RWPE2 (cell line): ENCODE measurements at places on chromosomes 2 and 18.

DNA sequence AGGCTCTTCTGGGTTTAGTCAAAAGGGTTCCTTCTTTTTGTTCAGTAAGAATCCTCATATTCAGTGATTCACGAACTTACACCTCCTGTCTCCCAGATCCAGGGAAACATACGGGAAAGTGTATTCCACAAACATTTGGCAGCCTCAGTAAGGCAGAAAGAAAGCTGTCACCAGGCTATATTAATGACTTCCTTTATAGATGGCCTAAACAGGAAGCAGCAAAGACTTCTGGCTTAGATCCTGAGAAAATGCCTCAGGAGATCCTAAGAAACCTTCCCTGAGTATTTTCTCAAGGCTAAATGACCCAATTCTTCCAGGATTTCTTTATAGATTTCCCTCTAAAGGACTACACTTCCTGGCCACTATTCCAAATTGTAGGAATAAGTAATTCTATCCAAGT lies 1995.5 kb upstream of the CELF4 start:
- DNase-seq, result no peak

GRCh38 chr2:236507393-236508085 lies 62.1 kb upstream of the ACKR3 start:
- peak; percentile 78 for DNase-seq

DNA sequence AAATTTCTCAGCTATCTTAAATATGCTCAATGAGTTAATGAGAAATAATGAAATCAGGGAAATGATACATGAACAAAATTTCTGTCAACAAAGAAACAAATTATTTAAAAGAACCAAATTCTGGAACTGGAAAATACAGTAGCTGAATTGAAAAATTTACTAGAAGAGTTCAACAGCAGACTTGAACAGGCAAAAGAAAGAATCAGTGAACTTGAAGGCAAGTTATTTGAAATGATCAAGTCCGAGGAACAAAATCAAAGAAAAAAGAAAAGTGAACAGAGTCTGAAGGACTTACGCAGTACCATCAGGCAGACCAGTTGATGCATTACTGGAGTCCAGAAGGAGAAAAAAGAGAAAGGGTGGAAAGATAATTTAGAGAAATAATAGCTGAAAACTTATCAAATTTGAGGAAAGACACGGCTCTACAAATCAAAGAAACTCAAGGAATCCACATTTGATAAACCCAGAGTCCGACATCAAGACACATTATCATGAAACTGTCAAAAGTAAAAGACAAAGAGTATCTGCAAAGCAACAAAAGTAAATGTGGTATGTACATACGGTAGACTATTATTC lies 83.6 kb downstream of the CCDC138 start:
- DNase-seq, result no peak

DNA sequence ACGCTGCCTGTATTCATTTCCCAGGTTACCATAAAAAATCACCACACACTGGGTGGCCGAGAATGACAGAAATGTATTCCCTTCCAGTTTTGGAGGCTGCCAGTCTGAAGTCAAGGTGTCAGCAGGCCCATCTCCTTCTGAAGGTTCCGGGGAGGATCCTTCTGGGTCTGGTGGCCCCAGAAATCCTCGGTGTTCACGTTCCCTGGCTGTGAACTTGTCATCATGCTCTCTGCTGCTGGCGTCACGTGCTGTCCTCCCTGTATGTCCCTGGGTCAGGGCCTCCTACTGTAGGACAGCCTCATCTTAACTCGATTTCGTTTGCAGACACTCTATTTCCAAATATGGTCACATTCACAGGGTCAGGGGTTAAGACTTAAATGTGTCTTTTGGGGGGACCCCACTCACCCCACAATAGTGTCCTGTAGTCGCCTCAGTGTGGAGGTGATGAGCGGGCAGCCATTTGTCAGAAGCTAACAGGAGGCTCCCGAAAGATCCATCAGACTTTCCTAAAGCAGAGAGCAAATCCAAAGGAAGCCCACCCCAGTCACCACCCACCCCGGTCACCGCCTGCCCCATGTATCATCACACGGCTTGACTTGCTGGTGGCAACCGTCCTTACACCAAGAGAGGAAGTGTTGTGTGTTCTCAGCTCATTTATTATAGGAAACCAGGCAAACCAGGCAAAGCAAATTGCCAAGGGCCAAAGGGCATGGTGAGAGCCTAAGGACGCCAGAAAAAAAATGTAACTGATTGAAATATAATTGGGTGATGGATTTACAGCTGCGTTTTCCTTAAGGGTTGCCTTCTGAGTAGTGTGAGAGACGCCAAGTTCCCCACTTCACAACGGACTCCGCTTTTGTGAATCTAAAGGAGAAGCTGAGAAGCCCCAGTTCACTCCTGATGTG lies 148.8 kb upstream of the ZNF236 start:
- DNase-seq, result no peak

DNA sequence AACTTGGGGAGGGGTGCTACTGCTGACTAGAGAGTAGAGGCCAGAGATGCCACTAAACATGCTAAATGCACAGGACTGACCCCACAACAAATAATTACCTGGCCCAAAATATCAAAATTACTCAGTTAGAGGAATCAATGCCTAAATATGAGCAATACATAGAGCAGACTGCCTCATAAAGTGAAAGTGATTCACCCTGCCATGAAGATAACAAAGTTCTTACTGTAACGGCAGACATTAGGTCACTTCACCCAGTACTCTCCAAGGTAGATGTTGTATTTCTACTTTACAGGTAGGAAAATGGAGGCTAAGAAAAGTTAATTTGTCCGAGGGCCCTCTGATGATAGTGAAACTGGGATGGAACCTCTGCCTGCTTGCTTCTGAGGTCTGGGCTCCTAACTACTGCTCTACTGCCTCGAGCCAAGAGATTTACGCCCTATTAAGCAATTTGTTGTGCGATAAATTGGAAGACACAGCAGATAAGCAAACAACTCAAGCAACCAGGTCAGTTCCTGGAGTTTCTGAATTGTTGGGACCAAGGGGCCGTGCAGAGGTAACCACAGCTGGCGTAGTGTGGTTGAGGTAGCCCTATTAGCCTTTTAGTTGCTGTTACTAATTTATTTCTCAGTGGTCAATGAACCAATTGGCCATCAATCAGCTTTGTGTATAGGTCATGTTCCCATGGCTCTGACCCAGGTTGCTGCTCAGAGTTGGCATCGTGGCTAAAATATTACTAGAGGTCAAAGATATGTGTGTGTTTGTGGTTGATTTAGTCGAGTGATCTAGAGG lies 4.8 kb downstream of the DHRS9 start:
- DNase-seq, result no peak

DNA sequence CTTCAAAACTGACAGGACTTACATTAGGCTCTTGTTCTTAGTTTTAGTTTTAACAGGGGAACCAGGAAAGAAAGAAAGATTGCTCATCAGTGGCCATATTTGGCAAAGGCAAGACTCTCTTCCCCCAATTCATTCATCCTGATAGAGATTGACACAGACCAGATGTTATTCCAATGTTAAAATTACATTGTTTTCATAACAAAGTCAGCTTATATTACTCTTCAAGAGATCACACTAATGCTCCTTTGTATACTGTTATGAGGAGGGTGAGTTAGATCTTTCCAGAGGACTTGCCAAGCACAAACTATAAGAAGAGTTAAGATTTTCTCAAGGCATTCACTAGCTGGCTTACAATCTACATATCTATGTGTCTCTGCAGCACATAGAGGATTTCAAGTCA lies 252.1 kb downstream of the SLC8A1 start:
- no peak for DNase-seq

DNA sequence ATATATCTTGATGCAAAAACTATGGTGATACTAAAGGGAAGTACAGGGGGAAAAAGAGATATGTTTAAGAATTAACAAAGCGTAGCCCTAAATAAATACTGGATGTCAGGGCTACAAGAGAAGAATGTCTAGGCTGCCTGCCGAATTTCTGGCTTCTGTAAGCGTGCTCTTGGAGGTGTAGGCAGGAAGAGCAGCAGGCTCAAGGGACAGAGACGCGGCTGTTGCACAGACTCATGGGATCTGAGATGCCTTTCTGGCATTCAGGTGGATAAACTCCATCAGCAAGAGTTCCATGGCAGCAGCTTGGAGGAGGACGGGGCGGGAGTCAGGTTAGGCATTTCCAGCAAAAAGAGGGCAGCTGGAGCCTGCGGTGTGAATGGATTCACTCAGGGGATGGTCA lies 123.2 kb upstream of the TWIST2 start:
- no peak for DNase-seq

DNA sequence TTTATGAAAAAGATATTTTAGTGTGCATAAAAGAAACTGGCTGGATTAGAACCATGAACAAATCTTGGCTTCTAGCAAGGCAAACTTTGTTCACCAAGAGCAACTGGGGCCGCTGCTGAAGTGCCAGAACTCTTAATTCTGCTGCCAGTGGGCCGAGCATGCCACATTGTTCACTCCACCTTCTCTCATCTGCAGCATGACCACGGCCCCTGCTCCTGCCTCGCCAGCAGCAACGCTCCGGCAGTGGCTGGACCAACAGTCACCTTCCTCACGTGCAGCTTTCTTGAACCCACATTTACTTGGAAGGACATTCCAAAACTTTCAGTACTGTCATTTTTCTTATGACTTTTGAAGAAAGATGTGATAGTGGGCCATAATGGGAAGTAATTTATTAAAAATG lies 213.8 kb downstream of the PIEZO2 start:
- DNase-seq, result no peak

- DNase-seq, result peak; percentile 73
Observed at GRCh38 chr2:219308142-219309101, 779 bp downstream of the PTPRN start.

- no peak for DNase-seq
Observed at GRCh38 chr2:3285901-3286645, 91.5 kb downstream of the EIPR1 start.

DNA sequence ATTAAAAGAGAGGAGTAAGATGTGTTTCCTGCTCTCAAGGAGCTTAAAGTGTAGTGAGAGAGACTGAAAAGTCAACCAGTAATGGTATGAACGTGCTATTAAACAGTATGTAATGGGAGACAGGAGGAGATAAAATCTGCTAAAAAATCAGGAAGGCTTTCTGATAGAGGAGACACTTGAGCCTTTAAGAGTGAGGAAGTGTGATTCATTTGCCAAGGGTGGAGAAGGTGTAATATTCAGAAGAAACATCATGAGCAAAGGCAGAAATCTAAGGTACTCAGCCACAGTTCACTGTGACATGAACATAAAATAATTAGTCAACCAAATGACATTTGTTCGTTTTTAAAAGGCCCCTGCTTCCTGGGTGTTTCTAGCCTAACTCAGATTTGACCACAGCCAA lies 137.8 kb upstream of the SKOR2 start:
- no peak for DNase-seq

DNA sequence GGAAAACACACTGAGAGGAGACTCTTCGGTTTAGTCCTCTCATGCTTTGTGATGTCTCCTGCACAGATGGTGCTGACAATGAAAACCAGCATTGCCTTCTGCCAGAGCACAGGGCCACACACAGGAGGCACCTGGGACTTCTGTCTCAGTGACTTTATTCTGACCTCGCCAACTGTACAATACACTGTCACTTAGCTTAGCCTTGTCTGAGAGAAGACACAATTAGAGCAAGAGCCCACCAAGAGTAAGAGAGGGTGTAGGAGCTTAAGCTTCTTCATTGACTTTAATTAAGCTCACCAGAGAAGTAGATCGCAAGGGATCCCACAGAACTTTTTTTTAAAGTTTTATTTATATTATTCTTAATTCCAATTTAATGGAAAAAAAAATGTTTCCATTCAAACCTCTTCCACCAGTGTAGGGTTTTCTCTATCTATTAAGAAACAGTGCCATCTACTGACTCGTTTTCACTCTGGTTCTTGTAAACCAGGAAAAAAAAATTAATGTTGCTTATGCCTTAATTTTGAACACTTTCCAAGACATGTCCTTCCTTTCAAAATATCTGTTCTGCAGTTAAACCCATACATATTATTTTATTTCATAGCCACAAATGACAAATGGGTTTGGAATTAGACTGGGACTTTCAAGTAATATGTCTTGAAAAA lies 42.4 kb upstream of the DDX18 start:
- no peak for DNase-seq

DNA sequence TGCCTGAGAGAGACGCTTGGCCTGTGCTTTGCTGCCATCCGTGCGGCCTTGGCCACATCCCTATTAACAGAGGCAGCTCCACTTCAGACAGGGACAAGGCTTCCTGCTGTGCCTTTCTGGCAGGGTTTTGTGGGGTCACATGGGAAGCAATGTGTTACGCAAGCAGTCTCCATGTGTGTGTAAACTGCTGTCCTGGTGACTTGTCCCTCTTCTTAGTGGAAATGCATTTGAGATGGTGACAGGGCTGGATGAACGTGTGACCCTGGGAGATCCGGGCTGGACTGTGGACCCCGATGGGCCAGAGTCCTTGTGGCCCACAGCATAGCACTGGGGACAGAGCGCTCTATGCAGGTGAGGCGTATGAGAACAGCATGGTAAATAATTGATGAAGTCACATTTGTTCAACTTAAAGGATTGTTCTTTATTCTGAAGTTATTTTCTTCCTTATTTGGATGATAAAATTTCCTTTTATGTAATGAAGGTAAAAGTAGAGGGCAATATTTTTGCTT lies 23.2 kb downstream of the ASB1 start:
- DNase-seq, result no peak

- DNase-seq, result no peak
Observed at GRCh38 chr2:64166637-64167420, 22.6 kb upstream of the PELI1 start.

DNA sequence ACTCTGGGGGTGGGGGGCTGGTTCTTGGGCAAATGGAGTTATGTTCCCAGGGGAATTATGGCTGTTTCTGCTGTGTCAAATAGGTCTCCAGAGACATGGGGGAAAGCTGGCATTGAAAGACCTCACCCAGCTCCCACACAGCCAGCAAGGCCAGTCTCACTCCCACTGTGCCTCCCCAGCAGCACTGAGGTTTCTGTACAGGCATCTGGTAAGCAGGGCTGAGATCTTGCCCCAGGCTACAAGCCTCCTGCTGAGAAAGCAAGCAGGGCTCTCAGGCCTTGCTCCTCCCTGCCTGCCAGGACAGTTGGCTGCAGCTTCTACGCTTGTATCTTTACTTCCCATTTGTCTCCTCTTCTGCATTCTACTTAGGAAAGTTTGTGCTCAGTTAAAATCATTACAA lies 50.5 kb upstream of the FHOD3 start:
- no peak for DNase-seq

GRCh38 chr2:172011812-172012575 lies 12.2 kb downstream of the METAP1D start:
- DNase-seq, result no peak

GRCh38 chr2:72211777-72212485 lies 64.3 kb upstream of the CYP26B1 start:
- DNase-seq, result no peak

DNA sequence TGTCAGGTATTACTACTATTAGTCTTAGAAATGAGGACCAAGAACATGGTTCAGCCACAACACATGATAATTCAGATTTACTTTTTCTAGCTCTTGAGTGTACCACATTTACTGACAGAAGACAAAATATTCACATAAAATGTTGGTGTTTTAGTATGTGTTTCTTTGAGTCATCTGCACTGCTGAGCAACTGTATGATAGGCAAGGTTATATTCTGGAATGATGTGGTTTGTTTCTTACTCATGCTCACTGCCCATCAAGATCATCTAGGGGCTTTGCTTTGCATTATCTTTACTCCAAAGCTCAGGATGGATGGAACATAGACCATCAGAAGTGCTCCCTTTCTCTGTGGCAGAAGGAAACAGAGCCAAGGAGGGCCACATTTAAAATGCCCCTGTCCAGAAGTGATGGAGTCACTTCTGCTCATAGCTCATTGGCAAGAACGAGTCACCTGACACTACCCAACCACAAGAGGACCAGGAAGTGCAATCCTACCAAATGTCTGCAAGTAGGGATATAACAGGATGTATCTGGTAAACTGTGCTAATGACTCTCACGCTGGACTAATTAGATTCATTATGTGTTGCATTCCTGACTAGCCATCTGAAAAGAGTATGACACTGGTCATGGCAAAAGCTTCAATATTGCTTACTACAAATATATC lies 81.5 kb downstream of the DIS3L2 start:
- DNase-seq, result no peak
